K562 (cell line): ENCODE measurements at places on chromosomes 12 and 14. TPM values are rescaled to one million over a fixed set of nuclear protein-coding genes. Genes with fewer than 3 reads are reported as not detected.
A peak's percentile ranks its signal among the peaks of the same experiment; 100 is the strongest.

DNA sequence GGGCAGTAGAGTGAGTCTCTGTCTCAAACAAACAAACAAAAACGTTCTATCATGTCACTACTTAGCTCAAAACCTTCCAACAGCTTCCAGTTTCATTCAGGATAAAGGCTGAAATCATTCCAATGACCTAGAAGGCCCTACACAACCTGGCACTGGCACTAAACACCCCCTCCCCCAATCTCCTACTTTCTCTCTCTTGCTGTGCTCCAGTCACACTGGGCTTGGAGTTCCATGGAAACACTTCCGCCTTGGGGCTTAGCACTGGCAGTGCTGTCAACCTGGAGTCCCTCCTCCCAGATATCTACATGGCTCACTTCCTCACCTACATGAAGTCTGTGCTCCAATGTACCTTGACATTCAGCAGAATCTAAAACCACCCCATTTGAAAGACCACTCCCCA lies 65.0 kb upstream of the SINHCAF start:
- DNase-seq, result no peak

The IL26 gene
- not detected in 2 replicates for total RNA-seq

DNA sequence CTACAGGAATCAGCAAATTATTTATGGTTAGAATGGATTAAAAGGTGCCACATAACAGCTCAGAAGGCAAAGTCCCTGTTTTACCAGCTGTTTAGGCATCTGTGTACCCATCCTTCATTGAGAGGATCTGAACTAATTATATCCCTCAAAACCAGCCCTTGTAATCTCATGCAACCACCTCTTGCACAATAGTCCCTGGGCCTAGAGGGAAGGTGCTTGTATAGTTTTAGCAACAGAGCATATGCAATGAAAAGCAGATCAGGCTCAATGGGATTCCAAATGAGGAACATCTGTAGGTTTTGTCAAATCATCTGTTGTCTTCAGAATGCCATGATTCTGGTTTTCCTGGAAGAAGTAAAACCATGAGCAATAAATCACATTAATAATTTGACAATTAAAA lies 26.0 kb upstream of the GLIPR1L2 start:
- DNase-seq, result no peak

GRCh38 chr12:85310025-85310424 lies 30.0 kb downstream of the ALX1 start:
- no peak for DNase-seq

The TGFB3 gene
- 1.9 and 2.3 TPM in 2 replicates for total RNA-seq

The SLIRP gene
- total RNA-seq, result 251 and 279 TPM in 2 replicates

DNA sequence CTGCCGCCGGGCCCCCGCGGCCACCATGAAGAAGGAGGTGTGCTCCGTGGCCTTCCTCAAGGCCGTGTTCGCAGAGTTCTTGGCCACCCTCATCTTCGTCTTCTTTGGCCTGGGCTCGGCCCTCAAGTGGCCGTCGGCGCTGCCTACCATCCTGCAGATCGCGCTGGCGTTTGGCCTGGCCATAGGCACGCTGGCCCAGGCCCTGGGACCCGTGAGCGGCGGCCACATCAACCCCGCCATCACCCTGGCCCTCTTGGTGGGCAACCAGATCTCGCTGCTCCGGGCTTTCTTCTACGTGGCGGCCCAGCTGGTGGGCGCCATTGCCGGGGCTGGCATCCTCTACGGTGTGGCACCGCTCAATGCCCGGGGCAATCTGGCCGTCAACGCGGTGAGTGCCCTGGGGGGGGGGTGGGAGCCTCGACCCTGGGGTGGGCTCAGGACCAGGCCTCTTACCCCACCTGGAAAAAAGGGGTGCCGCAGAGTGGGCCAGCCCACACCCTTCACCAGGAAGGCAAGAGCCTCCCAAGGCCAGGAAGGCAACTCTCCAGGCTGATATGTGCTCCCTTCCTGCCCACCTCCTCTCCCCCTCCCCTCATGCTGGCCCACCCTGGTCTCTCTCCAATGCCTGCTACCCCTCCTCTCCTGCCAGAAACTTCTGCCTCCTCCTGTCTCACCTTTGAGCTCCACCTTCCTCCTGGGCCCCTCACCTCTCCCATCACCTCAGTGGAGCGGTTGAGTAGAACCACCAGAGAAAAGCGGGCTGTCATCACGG lies 507 bp downstream of the AQP5 start:
- DNase-seq, result no peak

The CCDC175 gene
- total RNA-seq, result not detected in 2 replicates

GRCh38 chr12:124653169-124653931 lies 85.9 kb upstream of the NCOR2 start:
- DNase-seq, result peak; percentile 42

- DNase-seq, result no peak
Measured at GRCh38 chr14:63418020-63418419, 99.3 kb upstream of the GPHB5 start.

GRCh38 chr14:39766397-39767000 lies 334.3 kb upstream of the FBXO33 start:
- no peak for DNase-seq
